ENCODE measurements at places on chromosomes 5 and 9.

GRCh38 chr9:86670536-86670935, 276.8 kb downstream of the GAS1 start:
- DNase-seq = no peak

DNA sequence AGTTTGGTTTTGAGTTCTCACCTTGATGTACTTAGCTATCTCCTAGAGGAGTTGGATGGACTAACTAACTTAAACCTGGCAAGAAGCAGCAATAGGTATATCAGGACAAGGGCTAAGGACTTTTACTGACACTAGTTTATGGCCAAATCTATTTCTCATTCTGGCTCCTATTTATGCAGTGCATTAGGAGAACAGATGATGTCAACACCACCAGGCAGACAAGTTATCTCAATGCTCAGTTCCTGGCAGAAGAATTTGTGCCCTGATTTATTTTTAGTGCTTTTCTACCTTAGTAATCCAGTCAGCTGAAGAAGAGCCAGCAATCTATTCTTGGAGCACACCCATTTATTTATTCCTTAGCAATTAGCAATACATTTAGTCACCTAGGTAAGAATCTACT, 30.7 kb upstream of the MYOT start:
- DNase-seq = no peak

DNA sequence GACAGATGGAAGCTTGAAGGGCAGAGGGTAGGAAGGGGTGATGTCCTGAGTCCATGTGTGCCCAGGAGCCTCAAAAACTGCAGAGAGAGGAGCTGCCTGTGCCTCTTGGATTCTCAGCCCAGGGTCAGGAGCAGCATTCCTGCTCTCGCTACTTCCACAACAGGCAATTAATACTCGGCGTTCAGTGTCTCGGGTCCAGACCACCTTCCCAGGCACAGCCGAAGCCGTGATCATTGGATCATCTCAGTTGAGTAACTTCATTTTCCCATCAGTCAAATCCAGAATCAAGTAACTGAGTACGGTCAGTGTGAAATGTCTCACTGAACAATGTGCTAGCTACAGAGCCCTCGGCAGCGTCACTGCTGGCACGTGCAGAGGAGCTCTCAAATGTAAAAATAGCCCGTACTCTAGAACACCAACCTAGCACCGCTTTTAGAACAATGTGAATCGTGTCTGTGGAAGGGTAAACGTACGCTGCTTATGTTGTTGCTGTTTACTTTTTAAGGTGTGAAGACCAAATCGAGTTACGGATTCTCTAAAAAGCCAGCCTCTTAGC, 63.5 kb upstream of the IRX4 start:
- no peak for DNase-seq

- no peak for DNase-seq
These were observed 291.4 kb upstream of the ISL1 start for GRCh38 chr5:51091816-51092215.

DNA sequence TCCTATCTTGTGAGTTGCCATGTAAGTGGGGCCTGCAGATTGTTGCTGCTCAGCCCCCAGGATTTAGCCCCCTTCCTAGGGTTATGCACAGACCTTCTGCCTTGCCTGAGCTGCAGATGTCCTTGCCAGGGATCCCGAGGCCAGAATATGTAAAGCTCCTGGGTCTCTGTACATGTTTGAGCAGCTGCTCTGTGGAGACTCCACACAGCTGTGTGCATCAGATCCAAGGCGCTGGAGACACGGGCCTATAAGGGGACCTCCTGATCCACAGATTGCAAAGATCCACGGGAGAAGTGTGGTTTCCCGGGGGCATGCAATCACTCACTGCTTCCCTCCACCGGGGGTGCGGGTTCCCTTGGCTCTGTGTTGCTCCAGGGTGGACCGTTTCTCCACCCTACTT, 28.9 kb downstream of the TAF11L14 start:
- no peak for DNase-seq

- no peak for DNase-seq
These were observed 11.0 kb upstream of the PCDHB15 start for GRCh38 chr5:141234109-141234667.

DNA sequence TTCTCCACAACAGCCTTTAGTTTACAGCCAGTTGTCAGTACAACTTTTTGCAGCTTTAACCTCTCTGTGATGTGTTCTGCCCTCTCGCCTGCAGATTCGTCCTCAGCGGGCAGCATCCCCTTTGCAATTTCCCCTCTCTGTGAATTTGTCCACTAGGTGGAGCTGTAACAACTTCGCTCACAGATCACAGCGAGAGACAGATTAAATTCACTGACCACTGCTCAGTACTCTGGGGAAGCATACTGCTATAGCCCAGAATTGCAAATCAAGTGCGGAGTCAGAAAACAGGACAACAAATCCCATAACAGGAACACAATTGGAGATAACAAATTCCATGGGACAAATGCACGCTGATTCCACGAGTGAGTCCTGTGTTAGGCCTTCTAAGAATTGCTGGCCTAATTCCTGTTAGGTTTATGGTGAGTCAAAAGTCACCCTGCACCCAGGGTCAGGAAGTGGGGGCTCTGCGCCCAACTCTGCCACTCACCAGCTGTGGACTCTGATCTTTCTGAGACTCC, 2124.9 kb downstream of the MAT2B start:
- DNase-seq = no peak

Measured in activated CD4-positive, alpha-beta T cell treated with anti-CD3 and anti-CD28 coated beads for 24 hours (primary cell).